Activated T-cell treated with anti-CD3 and anti-CD28 coated beads for 4 hours (primary cell): ENCODE measurements at places on chromosomes 4 and X.

DNA sequence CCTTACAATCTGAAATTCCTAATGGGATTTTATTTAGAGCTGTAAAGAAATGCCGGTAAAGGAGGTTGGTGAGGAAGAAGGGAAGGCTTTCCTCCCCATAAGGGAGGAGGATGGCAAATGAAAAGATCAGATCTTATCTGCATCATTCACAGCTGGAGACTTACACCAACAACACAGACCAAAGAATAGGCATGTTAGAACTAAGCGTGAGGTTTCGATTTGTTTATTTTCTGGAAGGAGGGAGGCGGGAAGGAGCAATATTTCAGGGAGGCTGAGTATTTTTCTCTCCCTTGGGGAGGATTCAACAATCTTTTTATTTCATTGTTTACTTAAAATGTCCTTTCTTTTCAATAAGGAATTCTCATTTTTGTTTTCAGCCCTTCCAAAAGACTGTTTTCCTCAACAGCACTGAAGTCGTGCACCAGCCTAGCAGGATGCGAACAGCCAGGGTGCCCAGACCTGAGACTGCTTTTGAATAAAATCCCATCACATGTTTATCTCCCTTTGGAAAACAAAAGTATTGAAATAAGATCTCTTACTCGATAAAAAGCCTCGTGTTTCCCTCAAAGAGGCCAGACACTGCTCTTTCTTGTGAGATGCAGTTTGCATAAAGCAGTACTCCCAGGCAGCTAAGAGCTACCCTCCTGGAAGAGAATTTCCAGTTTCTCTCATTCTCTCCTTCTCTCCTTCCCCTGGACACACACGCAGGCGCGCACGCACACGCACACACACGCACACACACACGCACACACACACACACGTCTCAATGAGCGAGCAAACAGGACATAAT lies 236.1 kb downstream of the MGST2 start:
- no peak for DNase-seq

- DNase-seq, result no peak
Observed at GRCh38 chrX:23548164-23548563, 119.1 kb upstream of the PRDX4 start.

- DNase-seq, result no peak
Observed at GRCh38 chr4:8155660-8156421, 2.8 kb downstream of the ABLIM2 start.

- no peak for DNase-seq
Observed at GRCh38 chrX:65755786-65756185, 88.3 kb downstream of the MSN start.

GRCh38 chr4:72702948-72703347 lies 133.9 kb upstream of the ADAMTS3 start:
- DNase-seq, result no peak

GRCh38 chrX:68823413-68824151 lies 5.2 kb upstream of the EFNB1 start:
- DNase-seq, result no peak

DNA sequence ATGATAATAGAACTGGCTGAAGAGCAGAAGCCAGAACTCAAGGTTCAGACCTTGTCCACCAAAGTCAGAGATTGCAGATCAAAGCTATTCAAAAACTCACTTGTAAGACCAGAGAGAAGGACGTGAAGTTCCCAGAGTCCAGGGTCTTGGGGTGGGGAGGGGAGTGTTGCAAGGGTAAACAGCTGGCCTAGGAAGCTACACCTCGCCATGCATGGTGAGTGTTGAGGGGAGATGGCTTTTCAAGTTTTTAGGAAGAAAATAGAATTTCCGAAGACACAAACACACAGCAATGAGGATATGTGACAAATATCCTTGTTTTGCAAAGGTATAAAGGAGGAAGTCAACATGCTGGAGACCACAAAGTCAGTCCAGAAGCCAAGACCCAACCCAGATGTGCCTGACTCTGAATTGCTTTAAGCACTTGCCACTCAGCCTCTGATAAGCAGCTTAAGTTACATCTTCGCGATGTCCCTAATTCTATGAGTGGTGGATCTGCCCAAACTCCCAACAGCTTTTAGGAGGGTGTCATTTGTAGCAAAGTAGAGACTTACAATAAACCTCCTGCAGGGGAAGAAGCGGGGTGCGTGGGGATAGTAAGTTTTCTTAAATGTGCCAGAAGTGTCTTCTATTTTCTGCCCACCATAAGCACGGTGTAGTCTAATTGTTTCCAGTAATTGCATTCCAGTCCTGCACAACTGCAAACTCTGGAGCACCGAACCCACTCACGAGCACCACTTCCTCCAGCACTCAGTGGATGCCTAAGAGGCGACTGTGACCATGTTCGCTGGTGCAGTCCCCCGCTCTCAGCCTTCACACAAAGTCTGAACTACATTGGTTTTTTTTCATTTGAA lies 26.5 kb downstream of the HAND2 start:
- no peak for DNase-seq

- DNase-seq, result no peak
Observed at GRCh38 chrX:18654875-18655836, 16.8 kb downstream of the RS1 start.

DNA sequence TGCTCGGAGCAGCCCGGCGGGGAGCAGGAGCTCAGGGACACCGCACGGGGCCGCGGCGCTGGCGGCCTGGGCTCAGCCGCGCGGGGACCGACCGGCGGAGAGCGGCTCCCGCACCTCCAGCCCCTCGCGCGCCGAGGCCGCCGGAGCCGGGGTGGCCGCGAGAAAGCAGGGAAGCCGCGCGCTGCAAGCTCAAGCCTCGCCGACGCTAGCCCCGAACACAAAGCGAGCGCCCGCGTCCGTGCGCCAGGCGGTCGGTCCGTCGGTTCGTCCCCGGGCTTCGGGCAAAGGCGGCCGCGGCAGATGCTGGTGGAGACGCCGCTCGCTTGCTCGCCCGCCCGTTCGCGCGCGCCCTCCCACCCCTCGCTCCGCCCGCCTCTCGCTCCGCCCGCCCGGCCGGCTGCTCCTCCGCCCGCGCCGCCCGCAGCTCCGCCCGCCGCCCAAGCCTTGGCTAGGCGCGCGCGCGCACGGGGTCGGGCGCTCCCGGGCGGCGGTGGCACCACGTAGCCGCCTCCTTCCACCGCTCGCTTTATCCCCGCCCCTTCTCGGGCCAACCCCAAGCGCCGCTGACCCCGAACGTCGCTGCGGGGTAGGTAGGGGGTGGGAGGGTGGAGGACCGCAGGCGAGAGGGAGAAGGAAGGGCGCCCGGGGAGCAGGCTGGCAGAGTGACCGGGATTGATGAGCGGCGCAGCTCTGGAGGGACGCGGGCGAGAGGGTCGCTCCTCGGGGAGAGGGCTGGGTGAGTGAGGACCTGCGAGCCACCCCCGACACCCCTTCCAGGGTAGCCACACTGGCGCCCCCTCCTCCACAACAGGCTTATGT lies at the start of gene TSPAN5:
TSS of gene TSPAN5 (minus strand) at position 325 of the 819 bp plus-strand sequence.
- DNase-seq, result peak; percentile 80

GRCh38 chr4:38489924-38490639 lies 173.9 kb upstream of the KLF3 start:
- DNase-seq, result no peak

- DNase-seq, result no peak
Observed at GRCh38 chrX:13888284-13888683, 71.4 kb upstream of the GPM6B start.

DNA sequence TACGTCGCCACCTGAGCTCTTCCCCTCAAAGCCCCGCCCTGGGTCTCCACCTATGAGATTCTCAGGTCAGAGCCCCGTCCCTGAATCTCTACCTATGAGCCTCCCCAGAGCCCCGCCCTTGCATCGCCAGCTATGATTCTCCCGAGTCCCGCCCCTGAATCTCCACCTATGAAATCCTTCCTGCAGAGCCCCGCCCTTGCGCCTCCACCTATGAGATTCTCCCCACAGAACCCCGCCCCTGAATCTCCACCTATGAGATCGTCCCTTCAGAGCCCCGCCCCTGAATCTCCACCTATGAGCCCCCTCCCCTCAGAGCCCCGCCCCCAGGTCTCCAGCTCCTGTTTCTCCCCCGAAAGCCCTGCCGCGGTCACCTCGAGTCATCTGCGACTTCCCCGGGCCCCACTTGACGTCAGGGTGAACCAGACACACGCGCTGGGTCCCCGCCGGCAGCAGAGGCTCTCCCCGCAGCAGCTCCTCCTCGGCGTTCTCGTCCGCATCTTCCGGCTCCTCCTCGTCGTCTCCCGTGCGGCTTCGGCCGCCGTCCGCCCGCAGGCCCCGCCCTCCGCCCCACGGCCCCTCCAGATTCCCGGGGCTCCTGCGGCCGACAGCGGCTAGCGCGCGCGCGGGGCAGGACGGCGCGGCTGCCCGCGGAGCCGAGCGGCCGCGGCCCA lies 393 bp downstream of the GTPBP6 start:
- DNase-seq, result peak; percentile 95

DNA sequence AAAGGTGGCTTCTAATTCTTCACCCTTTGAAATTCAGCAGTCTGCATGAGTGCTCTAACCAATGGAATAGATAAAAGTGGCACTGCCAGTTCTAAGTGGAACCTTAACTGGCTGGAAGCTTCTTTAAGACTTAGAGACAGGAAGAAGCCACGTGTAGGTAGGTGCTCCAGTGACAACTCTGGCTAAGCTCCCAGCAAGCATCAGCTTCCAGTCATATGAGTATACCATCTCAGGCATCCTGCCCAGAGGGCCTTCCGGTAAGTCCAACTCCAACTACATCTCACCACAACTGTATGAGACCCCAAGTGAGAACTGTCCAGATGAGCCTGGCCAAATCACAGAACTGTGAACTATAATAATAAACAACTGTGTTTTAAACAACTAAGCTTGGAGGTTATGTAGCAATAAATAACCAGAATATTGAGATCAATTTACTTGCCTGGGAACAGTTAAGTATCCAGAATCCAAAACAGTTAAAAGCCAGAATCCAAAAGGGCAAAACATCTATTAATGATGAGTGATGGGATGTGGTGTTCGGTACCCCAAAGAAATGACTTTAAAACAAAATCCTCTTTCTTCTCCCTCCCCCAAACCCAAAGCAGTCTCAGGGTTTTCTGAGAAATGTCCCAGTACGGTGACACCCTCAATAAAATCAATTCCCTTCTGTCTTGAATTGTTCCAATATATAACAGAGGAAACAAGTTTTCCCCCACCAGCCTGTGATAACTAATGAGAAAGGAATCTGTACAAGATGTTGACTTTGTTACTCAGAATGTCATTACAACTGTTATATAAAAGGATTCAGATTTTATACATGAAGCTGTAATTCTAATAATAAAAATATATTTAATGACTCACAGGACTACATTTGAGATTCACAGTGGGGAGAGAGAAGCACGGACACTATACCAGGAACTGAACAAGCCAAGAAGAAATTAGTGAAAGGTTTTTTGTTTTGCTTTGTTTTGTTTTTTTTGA lies 4.2 kb downstream of the TSPAN5 start:
- DNase-seq, result no peak

- no peak for DNase-seq
Observed at GRCh38 chrX:84174348-84174747, 13.7 kb downstream of the RPS6KA6 start.
